ENCODE measurements at places on chromosomes 4 and X.
A peak's percentile ranks its signal among the peaks of the same experiment; 100 is the strongest.

- DNase-seq, result no peak
These were observed 7.2 kb downstream of the RAB28 start for GRCh38 chr4:13476915-13477314.

DNA sequence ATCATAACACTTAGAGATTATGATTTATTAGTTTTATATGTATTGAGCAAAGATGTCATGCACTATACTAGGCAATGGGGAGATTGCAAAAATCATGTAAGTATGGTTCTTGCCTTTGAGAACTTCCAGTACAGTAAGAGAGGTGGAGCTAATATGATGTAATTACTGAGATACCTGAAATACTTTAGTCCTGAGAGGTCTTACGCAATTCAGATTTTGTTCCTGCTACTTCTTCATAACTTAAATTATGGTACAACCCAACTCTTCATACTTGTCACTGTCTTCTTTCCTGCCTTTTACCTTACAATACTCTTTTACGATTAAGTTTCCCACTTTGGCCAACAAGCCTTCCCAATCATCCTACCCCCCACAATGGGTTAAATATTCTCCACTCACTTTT is 564.2 kb upstream of the PITX2 start:
- no peak for DNase-seq

DNA sequence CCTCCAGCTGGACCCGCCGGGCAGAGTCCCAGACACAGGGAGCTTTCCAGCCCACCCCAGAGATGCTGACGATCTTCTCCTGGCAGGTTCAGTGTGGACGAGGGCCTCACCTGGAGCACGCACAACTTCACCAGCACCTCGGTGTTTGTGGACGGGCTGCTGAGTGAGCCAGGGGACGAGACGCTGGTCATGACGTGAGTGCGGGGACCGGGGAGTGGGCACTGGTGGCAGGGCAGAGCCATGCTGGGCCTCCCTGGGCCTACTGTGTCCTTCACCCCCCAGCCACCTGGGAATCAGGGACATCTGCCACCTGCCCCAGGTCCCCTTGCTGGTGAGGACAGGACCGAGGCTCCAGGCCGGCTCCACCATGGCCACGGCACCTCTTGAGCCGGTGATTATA is 235.6 kb downstream of the AFAP1 start:
- no peak for DNase-seq

GRCh38 chrX:2863646-2864045 is 34.9 kb downstream of the GYG2 start:
- no peak for DNase-seq

- DNase-seq, result no peak
These were observed 332.5 kb upstream of the TRAM1L1 start for GRCh38 chr4:117417856-117418255.

GRCh38 chr4:1985294-1985693 is 23.5 kb downstream of the NELFA start:
- DNase-seq, result no peak

GRCh38 chrX:153876112-153876491 is 9.9 kb downstream of the L1CAM start:
- DNase-seq, result no peak

DNA sequence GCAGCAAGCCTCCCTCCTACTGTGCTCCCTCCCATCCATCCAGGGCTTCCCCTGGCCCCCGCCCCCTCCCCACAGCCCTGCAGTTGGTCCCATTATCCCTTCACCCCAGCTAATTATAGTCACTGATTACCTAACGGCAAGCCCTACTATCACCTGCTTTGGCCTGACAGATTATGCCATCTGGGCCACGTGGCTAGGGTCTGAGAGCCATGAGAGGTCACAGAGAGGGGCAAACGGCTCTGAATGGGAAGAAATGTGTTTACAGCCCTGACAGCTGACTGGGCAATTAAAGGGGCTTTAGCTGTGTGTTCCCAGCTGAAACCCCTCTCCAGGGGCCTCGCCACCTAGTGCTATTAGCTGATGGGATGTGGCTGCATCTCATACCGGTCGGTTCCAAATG is 134.4 kb upstream of the CPEB2 start:
- DNase-seq, result no peak

DNA sequence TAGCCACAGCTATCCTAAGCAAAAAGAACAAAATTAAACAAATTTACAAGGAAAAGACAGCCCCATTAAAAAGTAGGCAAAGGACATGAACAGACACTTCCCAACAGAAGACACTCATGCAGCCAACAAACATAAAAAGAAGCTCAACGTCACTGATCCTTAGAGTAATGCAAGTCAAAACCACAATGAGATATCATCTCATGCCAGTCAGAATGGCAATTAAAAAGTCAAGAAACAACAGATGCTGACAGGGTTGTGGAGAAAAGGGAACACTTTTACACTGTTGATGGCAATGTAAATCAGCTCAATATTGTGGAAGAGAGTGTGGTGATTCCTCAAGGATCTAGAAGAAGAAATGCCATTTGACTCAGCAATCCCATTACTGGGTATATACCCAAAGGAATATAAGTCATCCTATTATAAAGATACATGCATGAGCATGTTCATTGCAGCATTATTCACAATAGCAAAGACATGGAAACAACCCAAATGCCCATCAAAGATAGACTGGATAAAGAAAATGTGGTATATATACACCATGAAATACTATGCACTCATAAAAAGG is 163.0 kb upstream of the TET2 start:
- no peak for DNase-seq

- DNase-seq, result no peak
These were observed 159.6 kb upstream of the PJA1 start for GRCh38 chrX:69324851-69325250.

DNA sequence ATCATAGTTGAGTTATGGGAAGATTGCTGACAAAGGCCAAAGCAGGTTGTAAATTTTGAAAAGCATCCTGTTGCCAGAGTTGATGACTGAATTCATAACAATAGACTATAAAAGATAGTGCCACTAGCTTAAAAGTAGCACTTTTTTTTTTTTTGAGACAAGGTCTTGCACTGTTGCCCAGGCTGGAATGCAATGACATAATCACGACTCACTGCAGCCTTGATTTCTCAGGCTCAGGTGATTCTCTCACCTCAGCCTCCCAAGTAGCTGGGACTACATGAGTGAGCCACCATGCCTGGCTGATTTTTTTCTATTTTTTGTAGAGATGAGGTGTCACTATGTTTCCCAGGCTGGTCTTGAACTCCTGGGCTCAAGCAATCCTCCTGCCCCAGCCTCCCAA is 122.7 kb downstream of the SPOCK3 start:
- no peak for DNase-seq

- no peak for DNase-seq
These were observed 492.3 kb downstream of the MAGEE1 start for GRCh38 chrX:76919761-76920160.

GRCh38 chr4:156992943-156993342 is 21.3 kb upstream of the PDGFC start:
- DNase-seq, result no peak

DNA sequence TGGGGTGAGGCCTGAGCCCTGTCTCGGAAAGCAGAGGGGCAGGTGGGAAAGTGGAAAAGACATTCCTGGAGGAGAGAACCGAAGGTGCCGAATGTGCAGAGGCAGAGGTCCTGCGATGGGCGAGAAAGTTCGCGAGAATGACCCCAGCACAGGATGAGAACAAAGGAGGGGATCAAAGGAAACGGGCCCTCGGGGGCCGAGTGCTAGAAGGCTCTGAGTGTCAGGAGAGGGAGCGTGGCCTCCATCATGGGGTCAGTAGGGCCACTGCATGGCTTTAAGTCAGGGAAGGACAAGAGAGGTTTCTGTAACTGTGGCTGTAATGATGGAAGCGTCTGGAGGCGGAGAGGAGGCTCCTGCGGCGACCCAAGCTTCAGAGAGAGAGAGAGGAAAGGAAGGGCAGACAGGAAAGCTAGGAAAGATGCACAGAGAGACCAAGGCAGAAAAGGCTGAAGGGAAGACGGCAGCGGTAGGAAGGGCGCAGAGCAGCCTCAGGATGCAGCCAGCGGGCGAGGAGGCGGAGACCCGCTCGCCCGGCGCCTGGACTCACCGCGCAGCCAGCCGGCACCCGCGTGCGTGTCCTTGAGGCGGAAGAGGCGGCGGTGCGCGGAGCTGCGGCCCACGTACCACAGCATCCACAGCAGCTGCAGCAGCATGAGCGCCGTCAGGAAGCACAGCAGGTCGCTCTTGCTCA is 669 bp downstream of the OTOP1 start:
- DNase-seq, result no peak

DNA sequence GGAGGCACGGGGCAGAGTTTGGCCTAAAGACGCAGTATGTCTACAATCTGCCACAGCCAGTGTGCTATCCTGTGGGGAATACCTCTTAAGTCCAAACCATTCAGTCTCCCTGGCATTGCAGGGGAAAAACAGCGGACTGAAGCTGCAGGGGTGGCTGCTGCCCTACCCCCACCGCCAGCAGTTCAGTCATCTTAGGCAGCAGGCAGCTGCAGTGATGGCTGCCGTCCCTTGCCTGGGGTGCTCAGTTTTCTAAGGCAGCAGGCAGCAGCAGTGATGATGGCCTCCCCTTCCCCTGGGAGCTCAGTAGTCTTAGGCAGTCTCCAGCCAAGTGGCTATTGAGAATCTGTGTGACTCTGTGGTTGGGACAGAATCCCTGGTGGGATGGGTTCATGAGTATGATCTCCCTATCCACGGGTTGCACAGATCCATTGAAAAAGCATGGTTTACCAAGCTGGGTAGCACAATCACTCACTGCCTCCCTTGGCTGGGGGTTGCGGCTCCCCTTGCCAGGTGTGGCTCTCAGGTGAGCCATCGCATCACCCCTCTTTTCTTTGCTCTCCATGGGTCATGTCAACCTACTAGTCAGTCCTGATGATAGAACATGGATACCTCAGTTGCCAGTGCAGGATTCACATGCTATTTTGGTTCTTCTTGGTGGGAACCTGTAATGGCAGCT is 48.9 kb upstream of the GRID2 start:
- DNase-seq, result no peak

- no peak for DNase-seq
These were observed 65.0 kb downstream of the ATXN3L start for GRCh38 chrX:13254870-13255269.

GRCh38 chr4:78057135-78057599 is at the start of gene FRAS1:
TSS of gene FRAS1 (plus strand) at chr4:78057323. CDS start at chr4:78058010, 687 bp downstream.
- peak; percentile 12 for DNase-seq

- no peak for DNase-seq
These were observed 248.9 kb downstream of the SLC7A11 start for GRCh38 chr4:137993232-137993631.

DNA sequence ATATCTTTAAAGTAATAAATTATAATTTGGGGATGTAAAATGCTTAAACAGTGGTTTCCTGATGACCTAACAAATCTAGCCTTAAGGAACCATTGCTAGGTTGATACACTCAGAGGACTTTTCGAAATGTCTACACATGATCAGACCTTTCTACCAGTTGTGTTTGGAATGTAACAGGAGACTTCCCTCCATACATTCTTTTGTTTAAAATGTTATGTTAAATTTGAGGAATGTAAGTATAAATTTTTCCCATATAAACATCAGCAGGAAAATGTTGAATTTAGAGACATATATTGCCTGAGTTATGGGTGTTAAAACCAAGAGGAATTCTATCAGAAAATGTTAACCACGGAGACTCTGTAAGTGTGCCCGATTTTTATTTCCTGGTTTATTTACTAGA is 190.6 kb upstream of the SPRY1 start:
- DNase-seq, result no peak
